Left renal cortex interstitium (tissue), 4 donors: ENCODE measurements at places on chromosomes 7 and 10.

DNA sequence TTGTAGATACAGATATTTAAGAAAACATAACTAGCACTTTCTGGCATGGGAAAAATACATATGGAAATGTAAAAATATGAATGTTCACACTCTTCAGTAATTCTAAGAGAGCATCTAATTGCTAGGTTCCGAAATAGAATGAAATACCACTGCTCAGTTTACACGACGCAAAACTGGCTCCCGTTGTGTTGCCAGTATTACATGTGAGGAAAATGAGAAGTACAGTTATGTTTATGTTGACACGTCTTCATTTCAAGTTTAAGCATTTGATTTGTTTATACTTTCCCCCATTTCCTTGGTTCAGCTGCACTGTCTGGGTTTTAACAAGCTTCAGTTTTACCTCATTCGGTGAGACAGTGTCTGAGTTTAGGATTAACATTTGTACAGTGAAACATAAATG lies 275.8 kb upstream of the SEMA3D start:
- no peak for DNase-seq

- peak; percentile 68 for DNase-seq
Measured at GRCh38 chr10:16950656-16951601, 133.7 kb upstream of the RSU1 start.

- no peak for DNase-seq
Measured at GRCh38 chr10:86155054-86155921, 211.3 kb downstream of the GRID1 start.

DNA sequence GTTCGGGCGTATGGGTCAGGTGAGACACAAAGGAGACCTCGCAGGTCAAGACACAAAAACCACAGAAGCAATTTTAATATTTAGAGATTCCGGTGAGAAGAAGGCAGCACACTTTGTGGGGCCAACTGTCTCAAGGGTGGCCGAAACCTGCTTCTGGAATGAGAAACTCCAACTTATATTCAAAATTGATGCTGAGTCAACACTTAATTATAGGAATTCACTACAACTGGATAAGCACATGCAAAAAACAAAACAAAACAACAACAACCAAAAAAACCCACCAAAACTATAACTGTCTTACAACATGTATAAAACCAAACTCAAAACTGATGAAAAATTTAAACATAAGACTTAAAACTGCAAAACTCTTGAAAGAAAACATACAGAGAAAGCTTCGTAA lies 593.3 kb downstream of the POM121L12 start:
- no peak for DNase-seq

- DNase-seq: no peak
Measured at GRCh38 chr10:103853428-103854264, 1.7 kb downstream of the SH3PXD2A start.

GRCh38 chr10:44863344-44864047 lies 47.6 kb upstream of the TMEM72 start:
- DNase-seq: no peak

DNA sequence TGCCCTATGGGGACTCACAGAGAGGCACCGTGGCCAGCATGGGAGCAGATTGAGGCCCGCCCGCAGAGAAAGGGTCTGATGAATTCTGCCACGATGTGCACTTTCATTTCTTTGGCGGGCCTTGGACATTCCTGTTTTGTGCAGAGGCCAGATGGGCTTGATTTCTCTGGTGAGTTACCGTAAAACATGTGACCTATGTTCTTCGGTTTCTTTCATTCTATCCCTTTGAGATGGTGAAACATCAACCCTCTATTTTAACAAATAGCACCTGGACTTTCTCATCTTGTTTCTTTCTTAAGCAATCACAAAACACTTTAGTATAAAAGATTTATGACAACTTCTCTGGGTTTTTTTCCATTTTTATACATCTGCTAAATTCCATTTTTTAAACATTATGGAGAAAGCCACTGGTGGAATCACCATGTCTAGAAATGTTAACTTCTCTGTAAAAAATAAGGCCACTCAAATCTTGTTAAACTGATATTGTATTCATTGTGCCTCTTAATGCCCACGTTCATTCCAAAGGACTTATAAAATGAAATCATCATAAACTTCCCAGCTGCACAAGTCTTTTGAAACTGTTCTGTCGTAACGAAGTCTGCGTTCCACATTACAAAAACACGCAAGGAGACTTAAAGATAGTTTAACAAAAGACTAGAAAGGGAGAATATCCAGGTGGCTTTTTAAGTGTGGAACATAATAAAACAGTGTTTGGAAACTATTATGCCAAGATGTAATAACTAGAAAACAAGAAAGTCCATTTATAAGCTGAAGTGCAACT lies 21.4 kb upstream of the ODAD2 start:
- DNase-seq: no peak

GRCh38 chr7:82080254-82080927 lies 310.5 kb upstream of the HGF start:
- no peak for DNase-seq

DNA sequence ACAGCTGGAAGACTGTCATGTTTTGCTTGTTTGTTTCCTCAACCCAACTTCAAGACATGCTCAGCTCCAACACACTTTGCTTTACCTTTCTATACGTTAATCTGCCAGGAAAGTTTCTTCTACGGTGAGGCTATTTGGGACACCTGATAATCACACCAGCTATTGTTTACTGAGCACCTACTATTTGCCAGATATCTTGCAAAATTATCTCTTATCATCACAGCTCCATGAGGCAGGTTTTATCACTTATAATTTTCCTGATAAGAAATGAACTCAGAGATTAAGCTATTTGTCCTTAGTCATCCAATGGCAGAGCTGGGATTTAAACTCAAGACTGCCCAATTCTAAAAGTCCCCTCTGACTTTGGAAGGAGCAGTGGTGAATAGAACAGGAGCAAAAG lies 117.4 kb downstream of the CREB5 start:
- no peak for DNase-seq

- DNase-seq: no peak
Measured at GRCh38 chr10:117960345-117960935, 86.3 kb downstream of the RAB11FIP2 start.

DNA sequence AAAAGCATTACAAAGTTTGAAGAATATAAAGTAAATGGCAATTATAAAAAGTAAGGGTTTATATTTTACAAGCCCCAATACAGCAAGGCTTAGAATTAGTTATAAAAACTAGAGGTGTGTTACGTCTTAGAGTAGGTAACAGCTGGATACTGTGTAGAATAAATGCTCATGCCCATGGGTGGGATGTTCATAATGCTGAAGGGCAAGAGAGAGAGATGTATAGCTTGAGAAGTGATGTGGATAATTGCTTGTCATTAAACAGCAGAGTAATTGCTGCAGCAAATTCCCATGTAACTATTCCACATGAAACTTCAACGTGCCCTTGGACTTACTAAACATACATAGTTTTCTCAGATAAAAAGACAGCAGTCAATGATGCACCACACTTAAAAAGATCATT lies 233.8 kb downstream of the IMMP2L start:
- DNase-seq: no peak
